ENCODE measurements at places on chromosomes 11 and 22. TPM values are rescaled to one million over a fixed set of nuclear protein-coding genes. Genes with fewer than 3 reads are reported as not detected.

DNA sequence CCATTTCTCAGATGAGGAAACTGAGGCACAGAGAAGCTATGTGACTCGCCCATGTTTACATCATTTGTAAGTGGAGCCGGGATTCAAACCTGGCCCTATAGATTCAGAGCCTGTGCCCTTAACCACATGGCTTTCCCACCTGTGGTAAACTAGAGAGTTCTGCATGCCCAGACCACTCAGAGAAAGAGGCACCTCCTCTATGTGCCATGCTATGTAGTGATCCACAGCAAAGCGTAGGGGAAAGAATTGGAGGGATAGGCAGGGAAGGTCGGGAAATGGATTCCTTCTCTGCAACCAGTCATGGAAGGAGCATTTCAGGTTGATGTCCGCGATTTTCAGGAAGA, 15.4 kb upstream of the POU2AF2 start:
- H3K27me3 ChIP-seq: no peaks in the 10 kb centered on the region
- no peak overlapping the region for H3K27ac ChIP-seq
- peaks cover 4% of the 10 kb centered on the region for H3K4me1 ChIP-seq
- DNase-seq: no peak
- H3K36me3 ChIP-seq: no peaks in the 10 kb centered on the region
- H3K4me3 ChIP-seq: peak overlapping the region; percentile 43

The C11orf87 gene
- not detected for total RNA-seq

The FIBIN gene
- total RNA-seq: 76.4 TPM

- DNase-seq: no peak
- H3K4me1 ChIP-seq: no peaks in the 10 kb centered on the region
- no peaks in the 10 kb centered on the region for H3K27me3 ChIP-seq
- no peak overlapping the region for H3K27ac ChIP-seq
These were observed 296.8 kb upstream of the FOLH1 start for GRCh38 chr11:49505231-49505630.

The MMP11 gene
- 4.6 TPM for total RNA-seq

The TNNT3 gene
- total RNA-seq: 6.0 TPM

DNA sequence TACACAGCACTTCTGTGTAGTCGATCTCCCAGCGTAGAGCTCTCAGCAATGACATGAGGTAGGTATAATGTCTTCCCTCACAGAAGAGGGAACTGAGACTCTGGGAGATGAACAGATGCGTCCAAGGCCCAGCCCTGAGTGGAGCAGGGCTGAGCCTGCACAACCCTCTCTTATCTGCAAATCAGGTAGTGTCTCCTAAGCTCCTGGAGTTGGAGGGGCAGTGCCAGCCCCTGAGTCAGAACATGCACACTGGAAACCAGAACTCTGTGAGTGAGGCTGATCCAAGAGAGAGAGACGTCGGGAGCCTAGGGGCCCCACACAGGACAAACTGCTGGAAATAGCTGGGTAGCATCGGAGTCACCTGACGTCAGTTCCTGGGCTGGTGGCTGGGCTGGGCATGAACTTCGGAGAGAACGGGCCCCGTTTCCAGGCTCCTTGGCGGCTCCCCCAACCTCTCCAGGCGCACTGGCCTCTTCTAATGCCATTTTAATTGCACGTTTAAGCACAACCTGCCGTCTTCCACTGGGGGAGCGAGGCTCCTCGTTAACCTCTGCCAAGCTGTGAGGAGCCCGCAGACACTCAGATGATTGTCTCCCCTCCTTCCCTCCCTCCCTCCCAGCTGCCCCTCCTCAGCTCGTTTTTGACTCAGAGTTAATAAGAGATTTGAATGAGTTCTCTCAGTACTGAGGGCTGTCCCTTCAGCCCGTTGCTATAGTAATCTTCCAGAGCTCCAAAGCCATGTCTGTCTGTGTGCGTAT, 191.2 kb upstream of the TBCEL start:
- DNase-seq: no peak
- H3K4me3 ChIP-seq: no peak overlapping the region
- no peaks in the 10 kb centered on the region for H3K36me3 ChIP-seq

The FOLR1 gene
- not detected for total RNA-seq

The COA4 gene
- 59.4 TPM for total RNA-seq

- no peaks in the 10 kb centered on the region for H3K27me3 ChIP-seq
- peak overlapping the region; percentile 39 for H3K27ac ChIP-seq
- H3K4me3 ChIP-seq: peak overlapping the region; percentile 57
- no peaks in the 10 kb centered on the region for H3K36me3 ChIP-seq
- H3K4me1 ChIP-seq: peaks cover 20% of the 10 kb centered on the region
- DNase-seq: no peak
These were observed 428 bp downstream of the SCN3B start for GRCh38 chr11:123653827-123654565.

- H3K27ac ChIP-seq: no peak overlapping the region
- peaks cover 28% of the 10 kb centered on the region for H3K36me3 ChIP-seq
- no peak overlapping the region for H3K4me3 ChIP-seq
- DNase-seq: no peak
These were observed 24.4 kb downstream of the SERGEF start for GRCh38 chr11:17988465-17988864.

The OR51B6 gene
- total RNA-seq: not detected

The MRPL16 gene
- 48.6 TPM for total RNA-seq

- H3K36me3 ChIP-seq: no peaks in the 10 kb centered on the region
- no peak for DNase-seq
- H3K4me3 ChIP-seq: no peak overlapping the region
- no peaks in the 10 kb centered on the region for H3K27me3 ChIP-seq
These were observed 41.0 kb downstream of the KDM2A start for GRCh38 chr11:67160045-67160444.

GRCh38 chr11:123298488-123299447, 103.7 kb upstream of the CLMP start:
- H3K4me1 ChIP-seq: peaks cover 16% of the 10 kb centered on the region
- H3K36me3 ChIP-seq: no peaks in the 10 kb centered on the region
- H3K27me3 ChIP-seq: peaks cover 38% of the 10 kb centered on the region
- DNase-seq: no peak
- H3K27ac ChIP-seq: no peak overlapping the region
- H3K4me3 ChIP-seq: no peak overlapping the region

The OR8H2 gene
- not detected for total RNA-seq

DNA sequence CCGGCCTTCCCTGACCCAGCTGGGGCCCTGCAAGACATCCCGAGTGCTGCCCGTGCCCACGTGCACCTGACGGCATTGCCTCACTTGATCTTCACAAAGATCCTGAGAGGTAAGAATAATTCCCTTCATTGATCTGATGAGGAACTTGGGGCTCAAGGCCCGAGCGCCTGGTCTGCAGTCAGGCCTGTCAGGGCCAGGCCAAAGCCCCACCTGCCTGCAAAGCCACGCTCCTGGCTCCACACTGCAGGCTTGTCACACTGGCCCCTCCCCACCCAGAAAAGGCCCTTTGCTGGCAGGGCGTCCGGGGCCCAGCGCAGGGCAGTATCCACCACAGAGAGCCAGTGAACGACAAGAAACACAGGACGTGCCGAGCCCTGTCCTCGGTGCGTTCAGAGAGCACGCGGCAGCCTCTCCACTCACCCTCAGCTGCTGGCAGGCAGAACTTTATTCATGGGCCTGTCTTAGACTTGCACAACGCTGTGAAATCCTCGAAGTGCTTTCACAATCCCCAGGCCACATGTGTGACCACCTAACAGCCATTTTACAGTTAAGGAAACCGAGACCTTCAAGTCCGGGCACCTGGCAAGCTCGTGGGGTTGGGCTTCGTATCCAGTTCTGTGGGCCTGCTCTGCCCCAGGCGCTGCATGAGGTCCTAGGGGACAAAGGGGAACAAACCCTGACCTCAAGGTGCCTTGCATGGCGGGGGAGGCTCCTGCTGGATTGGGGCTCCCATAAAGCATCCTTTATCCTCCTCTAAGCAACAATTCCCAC, 14.8 kb downstream of the KIAA0930 start:
- H3K27ac ChIP-seq: peak overlapping the region; percentile 25
- H3K4me3 ChIP-seq: no peak overlapping the region
- no peaks in the 10 kb centered on the region for H3K36me3 ChIP-seq
- H3K4me1 ChIP-seq: peaks cover 52% of the 10 kb centered on the region

DNA sequence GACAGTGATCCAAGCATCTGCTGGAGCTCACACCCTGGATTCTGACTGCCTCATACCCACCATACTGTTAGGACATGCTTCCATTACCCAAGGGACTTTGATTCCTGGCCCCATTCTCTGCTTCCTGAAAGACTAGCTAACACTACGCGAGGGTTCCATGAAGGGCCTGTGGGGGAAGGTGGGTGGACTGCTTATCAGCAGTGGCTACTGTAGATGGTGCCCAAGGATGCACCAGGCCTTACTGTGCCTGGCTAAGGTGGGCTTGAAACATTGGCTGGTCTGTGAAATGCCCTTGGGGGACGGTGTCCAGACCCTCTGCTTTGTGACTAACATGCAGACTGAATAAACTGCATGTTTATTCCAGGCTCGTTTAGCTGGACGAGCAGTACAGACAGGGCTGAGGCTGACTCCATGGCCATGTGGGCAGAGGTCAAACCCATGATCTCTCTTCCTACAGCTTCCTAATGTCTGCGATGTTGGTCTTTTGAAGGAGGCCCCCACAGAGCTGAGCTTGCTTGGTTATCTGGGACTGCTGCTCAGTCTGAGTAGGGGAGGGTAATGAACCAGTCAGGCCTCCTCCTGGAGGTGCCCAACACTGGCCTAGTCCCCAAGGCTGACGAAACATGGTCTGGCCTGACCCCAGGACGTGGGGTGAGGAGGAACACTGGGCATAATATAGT, 48.3 kb upstream of the PHOX2A start:
- no peak for DNase-seq
- H3K4me1 ChIP-seq: no peaks in the 10 kb centered on the region
- H3K36me3 ChIP-seq: peaks cover 52% of the 10 kb centered on the region

The MMP12 gene
- total RNA-seq: not detected

The SPDYC gene
- not detected for total RNA-seq

The E2F8 gene
- total RNA-seq: 0.17 TPM

The C1QTNF5 gene
- 59.1 TPM for total RNA-seq

GRCh38 chr22:31179345-31179744, 19.4 kb downstream of the RNF185 start:
- no peak for DNase-seq
- no peaks in the 10 kb centered on the region for H3K27me3 ChIP-seq
- no peak overlapping the region for H3K4me3 ChIP-seq
- H3K4me1 ChIP-seq: peaks cover 51% of the 10 kb centered on the region
- H3K27ac ChIP-seq: no peak overlapping the region

All from esophagus muscularis mucosa (tissue), 4 donors.